ENCODE measurements at places on chromosomes 5 and 9.
A peak's percentile ranks its signal among the peaks of the same experiment; 100 is the strongest.

DNA sequence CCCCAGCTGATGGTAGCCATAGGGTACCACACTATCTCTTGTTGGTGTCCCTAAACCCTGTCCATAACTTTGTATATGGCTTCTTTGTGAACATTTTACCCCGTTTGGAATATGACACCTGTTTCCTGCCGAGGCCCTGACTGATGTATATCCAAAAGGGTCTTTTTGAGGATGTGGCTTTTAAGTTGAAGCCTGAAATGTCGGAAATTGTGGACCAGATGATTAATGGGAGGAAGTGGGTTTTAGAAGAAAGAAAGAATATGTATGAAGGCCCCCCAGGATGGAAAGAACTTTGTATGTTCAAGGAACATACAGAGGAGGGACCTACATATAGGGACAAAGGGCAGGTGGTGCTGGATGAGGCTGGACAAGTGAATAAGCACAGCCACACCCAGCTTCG, 16.7 kb upstream of the TNFSF8 start:
- DNase-seq: no peak
- no peak overlapping the region for H3K4me3 ChIP-seq
- H3K4me1 ChIP-seq: peaks cover 10% of the 10 kb centered on the region
- peaks cover 14% of the 10 kb centered on the region for H3K27me3 ChIP-seq
- H3K36me3 ChIP-seq: no peaks in the 10 kb centered on the region

DNA sequence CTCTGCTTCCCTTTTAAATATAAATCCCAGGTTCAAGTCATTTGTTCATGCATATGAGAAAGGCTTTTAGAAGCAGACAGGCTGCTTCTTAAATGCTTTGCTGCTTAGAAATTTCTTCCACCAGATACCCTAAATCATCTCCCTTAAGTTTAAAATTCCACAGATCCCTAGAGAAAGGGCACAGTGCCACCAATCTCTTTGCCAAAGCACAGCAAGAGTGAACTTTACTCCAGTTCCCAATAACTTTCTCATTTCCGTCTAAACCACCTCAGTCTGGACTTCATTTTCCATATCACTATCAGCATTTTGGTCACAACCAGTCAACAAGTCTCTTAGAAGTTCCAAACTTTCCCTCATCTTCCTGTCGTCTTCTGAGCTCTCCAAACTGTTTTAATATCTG, 679.8 kb upstream of the FTMT start:
- H3K27me3 ChIP-seq: no peaks in the 10 kb centered on the region
- H3K4me1 ChIP-seq: no peaks in the 10 kb centered on the region
- no peak for DNase-seq
- H3K4me3 ChIP-seq: no peak overlapping the region

DNA sequence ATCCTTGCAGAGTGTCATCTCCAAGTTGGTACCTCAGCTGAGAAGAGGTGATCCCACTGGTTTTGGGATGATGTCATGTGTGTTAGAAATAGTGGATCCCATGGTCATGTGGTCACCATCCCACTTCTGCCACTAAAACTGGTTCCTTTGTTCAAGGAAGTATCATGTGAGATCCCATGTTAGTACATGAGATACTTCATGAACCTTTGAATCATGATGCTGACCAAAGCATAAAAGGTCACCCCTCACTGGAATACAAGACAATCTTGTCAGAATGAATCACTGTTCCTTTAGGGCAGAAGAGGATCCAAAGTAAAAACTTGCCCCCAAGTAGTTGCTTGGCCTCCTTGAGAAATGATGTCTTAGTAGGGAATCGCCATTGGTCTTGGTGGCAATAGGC, 150.9 kb upstream of the MOCS2 start:
- H3K36me3 ChIP-seq: no peaks in the 10 kb centered on the region
- DNase-seq: no peak
- H3K27ac ChIP-seq: no peak overlapping the region
- no peak overlapping the region for H3K4me3 ChIP-seq

DNA sequence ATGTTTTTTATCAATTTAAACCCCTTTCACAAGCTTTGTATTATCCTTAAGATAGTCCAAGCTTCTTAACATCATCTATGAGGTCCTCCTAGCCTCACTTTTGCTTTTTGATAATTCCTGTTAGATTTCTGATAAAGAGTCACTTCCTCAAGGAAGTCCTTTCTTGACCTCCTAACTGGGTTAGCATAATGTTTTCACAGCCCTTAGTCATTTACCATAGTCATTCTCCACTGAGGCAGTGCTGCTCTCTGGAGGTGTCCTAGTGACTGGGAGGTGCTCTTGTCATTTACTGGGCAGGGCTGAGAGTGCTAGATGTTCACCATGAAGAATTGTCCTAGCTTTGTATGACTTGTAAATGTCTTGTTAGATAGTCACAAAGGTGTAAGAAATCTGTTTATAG, 26.4 kb downstream of the TNPO1 start:
- H3K36me3 ChIP-seq: no peaks in the 10 kb centered on the region
- no peak overlapping the region for H3K27ac ChIP-seq
- no peaks in the 10 kb centered on the region for H3K27me3 ChIP-seq
- DNase-seq: no peak

GRCh38 chr9:114291064-114291474, 31.8 kb upstream of the ORM1 start:
- DNase-seq: peak; percentile 42
- H3K36me3 ChIP-seq: no peaks in the 10 kb centered on the region
- peak overlapping the region; percentile 1 for H3K27ac ChIP-seq
- H3K4me1 ChIP-seq: peaks cover 6% of the 10 kb centered on the region

DNA sequence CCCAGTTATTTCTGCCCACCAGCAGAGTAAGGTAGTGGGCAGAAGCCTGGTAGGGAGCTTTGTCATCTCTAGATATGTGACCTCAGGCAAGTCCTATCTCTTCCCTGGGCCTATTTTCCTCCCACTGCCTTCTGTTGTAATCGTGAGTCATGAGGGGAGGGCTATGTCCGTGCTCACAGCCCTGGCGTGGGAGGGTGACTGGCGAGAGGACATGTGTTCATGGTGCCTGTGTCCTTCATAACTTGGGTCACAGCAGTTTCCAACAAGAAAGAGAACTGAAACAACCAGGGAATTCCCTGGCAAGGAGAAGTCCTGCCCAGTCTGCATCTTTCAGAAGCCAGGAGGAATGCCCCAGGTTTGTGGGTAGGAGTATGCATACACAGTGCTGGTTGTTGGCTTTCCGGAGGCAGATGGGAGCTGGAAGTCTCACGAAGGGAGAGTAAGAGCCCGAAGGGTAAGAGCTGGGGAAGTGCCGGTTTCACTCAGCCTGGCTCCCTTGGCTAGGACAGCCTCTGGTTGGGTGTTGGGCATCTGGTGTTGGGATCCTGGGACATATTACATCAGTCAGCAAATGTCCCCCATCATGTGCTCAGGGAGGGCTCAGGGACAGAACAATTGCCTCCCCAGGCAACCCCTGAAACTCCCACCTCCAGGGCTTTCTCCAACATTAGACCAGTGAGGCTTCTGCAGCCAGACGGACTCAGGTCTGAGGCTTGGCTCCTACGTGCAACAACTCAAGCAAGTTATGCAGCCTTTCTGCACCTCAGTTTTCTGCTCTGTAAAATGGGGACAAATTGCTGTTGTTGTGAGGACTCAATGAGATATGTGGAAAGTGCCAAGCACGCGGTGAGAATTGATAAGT, 4.3 kb upstream of the TIFAB start:
- H3K4me3 ChIP-seq: no peak overlapping the region
- DNase-seq: peak; percentile 72
- peaks cover 4% of the 10 kb centered on the region for H3K36me3 ChIP-seq
- peaks cover 14% of the 10 kb centered on the region for H3K27me3 ChIP-seq
- peaks cover 23% of the 10 kb centered on the region for H3K4me1 ChIP-seq

DNA sequence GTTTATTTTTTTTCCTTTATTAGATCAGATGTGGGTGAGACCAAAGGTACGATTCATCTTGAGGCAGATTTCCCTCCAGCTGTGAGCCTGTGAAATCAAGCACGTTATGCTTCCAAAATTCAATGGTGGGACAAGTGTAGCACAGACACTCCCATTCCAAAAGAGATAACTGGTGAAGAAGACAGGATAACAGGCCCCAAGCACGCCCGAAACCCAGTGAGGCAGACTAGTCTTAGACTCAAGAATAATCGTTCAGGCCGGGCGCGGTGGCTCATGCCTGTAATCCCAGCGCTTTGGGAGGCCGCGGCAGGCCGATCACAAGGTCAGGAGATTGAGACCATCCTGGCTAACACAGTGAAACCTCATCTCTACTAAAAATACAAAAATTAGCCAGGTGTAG, 36.8 kb upstream of the COL5A1 start:
- no peaks in the 10 kb centered on the region for H3K4me1 ChIP-seq
- H3K27me3 ChIP-seq: no peaks in the 10 kb centered on the region
- no peaks in the 10 kb centered on the region for H3K36me3 ChIP-seq

- no peaks in the 10 kb centered on the region for H3K4me1 ChIP-seq
- no peak overlapping the region for H3K27ac ChIP-seq
- no peak overlapping the region for H3K4me3 ChIP-seq
- DNase-seq: no peak
These were observed 19.5 kb downstream of the ADAMTS6 start for GRCh38 chr5:65462139-65462705.

GRCh38 chr5:132492386-132493125, 2.0 kb upstream of the IRF1 start:
- H3K27ac ChIP-seq: peak overlapping the region; percentile 6
- peaks cover 69% of the 10 kb centered on the region for H3K4me1 ChIP-seq
- no peak overlapping the region for H3K4me3 ChIP-seq
- peaks cover 7% of the 10 kb centered on the region for H3K36me3 ChIP-seq
- DNase-seq: no peak

DNA sequence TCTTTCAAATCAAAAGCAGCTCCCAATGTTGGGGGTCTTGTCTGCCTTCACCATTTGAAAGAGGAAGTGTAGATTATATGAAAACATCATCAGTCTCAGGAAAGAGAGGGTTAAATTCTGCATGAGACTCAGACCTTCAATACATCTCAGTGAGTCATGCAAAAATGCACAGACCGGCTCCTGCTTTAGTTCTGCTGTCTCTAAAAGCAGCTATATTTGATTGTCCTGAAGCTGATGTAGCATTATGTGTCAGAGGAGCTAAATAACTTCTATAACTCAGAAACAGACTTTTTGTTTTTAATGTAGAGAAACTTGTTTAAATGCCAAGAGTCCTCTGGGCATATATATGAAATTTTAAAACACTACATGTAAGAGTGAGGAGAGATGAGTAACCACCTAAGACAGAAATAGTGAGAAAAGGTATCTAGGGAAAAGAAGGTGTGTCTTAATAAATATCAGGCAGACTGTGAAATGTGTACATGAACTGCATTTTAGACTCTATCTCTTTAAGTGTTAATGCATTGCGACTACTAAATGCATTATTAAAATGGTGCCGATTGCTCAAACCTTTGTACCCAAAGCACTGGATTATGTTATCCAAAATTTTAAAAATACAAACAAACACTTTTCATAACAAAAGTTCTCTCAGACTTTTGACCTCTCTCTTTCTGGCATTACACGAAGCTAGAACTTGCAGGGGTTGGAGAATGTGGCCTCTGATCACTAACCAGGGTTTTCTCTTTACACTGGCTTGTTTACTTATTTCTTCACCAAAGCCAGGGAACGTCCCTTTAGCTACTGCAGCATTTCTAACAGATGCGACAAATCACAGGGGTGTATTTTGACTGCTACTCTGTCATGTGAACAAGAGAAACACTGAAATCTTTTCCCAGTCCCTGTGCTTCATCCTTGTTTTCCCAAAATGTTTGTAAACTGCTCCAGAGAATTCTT, 302.3 kb downstream of the ARL15 start:
- H3K4me1 ChIP-seq: peaks cover 7% of the 10 kb centered on the region
- no peak for DNase-seq
- no peaks in the 10 kb centered on the region for H3K36me3 ChIP-seq
- no peak overlapping the region for H3K4me3 ChIP-seq
- no peaks in the 10 kb centered on the region for H3K27me3 ChIP-seq

- no peak for DNase-seq
- H3K27me3 ChIP-seq: no peaks in the 10 kb centered on the region
- no peaks in the 10 kb centered on the region for H3K4me1 ChIP-seq
- no peak overlapping the region for H3K4me3 ChIP-seq
- peaks cover 42% of the 10 kb centered on the region for H3K36me3 ChIP-seq
These were observed 30.9 kb downstream of the ZFR start for GRCh38 chr5:32413466-32414263.

- H3K27ac ChIP-seq: no peak overlapping the region
- DNase-seq: no peak
- peaks cover 5% of the 10 kb centered on the region for H3K4me1 ChIP-seq
- no peaks in the 10 kb centered on the region for H3K27me3 ChIP-seq
- no peak overlapping the region for H3K4me3 ChIP-seq
- H3K36me3 ChIP-seq: no peaks in the 10 kb centered on the region
These were observed 93.2 kb upstream of the PHYKPL start for GRCh38 chr5:178325679-178326373.

- H3K4me3 ChIP-seq: no peak overlapping the region
- peaks cover 17% of the 10 kb centered on the region for H3K4me1 ChIP-seq
- no peak for DNase-seq
- peaks cover 2% of the 10 kb centered on the region for H3K27me3 ChIP-seq
- no peaks in the 10 kb centered on the region for H3K36me3 ChIP-seq
These were observed 204.4 kb downstream of the EFNA5 start for GRCh38 chr5:107466233-107466769.

- H3K4me3 ChIP-seq: no peak overlapping the region
- no peaks in the 10 kb centered on the region for H3K27me3 ChIP-seq
- no peak overlapping the region for H3K27ac ChIP-seq
- H3K36me3 ChIP-seq: no peaks in the 10 kb centered on the region
- no peak for DNase-seq
These were observed 62.1 kb downstream of the SNCAIP start for GRCh38 chr5:122374110-122374509.

DNA sequence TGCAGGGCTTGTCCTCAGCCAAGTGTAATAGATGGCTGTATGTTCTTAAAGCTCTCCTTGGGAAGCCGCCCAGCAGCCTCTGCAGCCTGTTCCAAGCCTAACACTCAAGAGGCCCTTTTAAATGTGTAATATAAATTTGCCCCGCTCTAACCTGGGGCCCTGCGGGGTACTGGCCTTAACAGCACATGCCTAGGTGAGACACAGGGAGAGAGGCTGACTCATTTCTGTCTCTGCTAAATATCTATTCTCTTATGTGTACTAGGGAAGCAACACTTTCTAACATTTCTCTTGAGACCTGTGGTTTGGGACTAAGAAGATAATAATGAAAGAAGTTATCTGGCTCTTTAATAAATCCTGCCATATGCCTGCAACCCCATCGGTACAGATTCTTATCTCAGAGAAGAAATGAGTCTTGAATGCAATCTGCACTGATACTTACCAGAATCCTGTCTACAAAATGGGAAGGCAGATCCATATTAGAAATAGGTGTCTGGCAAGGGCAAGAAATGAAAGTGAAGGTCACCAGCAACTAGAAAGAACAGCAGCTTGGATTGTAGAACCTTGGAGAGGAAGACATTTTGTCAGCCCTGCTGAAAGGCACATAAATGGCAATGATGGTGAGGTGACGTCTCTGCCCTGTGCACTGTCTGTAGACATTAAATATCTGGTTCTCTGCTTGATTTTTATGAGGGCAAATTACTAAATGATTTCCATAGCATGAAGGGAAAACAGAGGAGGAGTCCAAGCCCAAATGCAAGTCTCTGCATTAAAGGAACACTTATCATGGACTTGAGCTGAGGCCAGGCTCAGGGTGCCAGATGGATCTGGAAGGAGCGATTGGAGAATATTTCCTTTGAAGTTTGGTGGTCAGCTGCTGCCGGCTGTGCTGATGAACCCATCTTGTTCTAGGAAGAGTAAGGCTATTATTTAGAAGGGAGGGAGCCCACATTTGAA, 14.5 kb upstream of the TGFBI start:
- no peak overlapping the region for H3K4me3 ChIP-seq
- H3K27ac ChIP-seq: no peak overlapping the region
- peaks cover 26% of the 10 kb centered on the region for H3K27me3 ChIP-seq
- DNase-seq: no peak
- no peaks in the 10 kb centered on the region for H3K36me3 ChIP-seq

Data from stimulated activated naive B cell treated with anti-CD40 and anti-IgM and Interleukin-4, amounts not matched to agents 10 μg/mL and 1 μg/mL and 100 μg/mL, for 72 hours (primary cell).